CD4-positive, alpha-beta T cell treated with Interleukin-15 for 4 hours (primary cell): ENCODE measurements at places on chromosomes 11 and 22.

GRCh38 chr22:37843741-37844089 lies 419 bp downstream of the ANKRD54 start:
- DNase-seq, result peak; percentile 28

DNA sequence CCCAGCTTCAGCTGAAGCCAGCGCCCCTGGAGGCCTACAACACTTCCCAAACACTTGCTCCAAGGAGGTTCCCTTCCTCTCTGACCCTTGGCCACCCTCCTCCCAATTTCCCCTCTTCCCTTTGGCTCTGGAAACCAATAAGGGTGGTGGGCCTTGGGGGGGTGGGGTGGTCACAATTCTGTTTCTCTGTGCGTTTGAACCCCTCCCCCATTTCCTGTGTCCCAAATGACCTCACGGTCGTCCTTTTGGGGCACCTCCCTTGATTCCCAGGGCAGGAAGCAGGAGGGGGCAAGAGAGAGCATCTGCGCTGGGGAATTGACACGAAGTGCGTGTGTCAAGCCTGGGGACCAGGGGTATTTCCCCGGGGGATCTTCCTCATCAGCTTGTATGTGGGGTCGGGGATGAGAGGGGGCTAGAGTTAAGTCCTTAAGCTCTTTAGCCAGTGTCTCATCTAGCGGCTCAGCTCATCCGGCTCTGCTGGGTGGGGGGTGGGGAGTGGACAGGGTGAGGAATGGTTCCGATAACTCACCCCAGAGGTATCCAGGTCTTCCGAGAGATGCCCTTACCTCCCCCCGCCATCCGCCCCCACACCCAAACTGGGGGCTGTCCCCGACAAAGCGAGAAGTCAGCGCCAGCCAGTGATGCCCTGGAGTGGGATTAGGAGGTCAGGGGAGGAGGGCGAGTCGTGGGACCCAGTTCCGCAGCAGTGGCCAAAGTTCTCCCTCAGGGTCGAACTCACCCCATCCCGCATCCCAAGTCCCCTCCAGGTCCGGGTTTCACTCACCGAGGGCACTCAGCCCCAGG lies 587 bp downstream of the ESAM start:
- DNase-seq, result no peak

DNA sequence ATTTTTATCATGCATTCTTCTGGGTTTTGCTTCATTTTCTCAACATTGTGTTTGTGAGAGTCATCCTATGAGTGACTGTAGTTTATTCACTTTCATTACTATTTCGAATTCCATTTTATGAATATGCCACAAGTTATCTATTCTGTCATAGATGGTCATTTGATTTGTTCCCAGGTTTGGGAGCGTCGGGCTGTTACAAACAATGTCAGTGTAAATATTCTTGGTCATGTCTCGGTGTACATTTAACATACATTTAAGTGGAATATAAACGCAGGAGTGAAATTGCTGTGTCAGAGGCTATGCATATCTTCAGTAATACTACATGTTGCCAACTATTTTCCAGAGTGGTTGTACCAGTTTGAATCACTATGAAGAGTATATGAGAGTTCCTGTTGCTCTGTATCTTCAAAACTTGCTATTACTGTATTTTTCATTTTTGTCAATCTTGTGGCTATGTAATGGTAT lies 2.4 kb downstream of the TRIM44 start:
- DNase-seq, result no peak

DNA sequence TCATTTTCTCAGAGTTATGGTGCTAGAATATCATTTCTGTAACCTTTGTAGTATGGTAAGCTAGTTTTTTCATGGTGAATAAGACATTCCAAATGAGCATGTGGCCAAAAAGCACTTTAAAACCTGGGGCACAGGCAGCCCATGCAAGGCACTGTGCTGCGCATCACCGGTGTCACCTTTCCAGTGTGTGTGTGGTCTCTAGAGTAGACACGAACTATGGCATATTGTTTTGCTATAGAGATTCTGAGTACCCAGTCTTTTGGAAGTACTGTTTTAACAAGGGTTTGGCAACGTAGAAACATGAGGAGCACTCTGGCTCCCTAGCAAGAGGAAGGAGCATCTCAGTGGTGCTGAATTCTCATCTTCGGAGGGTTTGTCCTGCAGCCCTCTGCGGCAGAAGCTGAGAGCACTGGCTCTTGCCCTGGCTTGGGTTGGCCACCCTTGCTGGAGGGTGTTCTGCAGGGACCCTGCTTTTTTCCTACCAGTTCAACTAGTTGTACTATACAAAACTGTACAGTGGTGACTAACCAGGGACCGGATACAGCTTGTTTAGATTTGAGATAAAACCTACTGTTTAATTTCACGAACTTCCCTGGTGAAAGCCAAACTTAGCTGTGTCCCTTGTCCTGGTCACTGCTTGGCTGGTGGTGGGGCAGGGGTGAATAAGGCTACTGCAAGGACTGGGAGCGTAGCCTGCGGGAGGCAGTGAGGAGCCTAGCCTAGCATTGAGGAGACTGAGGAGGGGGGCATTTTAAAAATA lies 135.7 kb downstream of the ATXN10 start:
- DNase-seq, result no peak

GRCh38 chr22:19595532-19595931 lies 71.3 kb upstream of the CLDN5 start:
- no peak for DNase-seq

- DNase-seq, result no peak
These were observed 40.3 kb upstream of the TTLL12 start for GRCh38 chr22:43227239-43227630.

DNA sequence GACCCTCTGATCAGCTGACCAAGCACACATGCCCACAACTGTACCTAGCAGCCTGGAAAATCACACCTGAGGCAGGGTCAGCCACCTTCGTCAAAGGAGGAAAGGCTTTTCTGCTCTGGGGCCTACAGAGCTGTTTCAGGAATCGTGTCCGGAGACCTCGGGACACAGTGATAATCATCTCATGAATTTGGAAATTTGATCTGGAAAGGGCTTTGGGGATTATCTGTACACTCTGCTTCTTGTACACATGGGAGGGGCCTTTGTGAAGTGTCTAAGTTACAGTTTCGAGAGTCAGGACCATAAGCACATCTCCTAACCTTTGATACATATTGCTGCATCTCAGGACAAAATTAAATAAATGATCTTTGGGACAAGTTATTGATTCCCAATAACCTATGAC lies 1421.2 kb upstream of the TENM4 start:
- DNase-seq, result no peak

DNA sequence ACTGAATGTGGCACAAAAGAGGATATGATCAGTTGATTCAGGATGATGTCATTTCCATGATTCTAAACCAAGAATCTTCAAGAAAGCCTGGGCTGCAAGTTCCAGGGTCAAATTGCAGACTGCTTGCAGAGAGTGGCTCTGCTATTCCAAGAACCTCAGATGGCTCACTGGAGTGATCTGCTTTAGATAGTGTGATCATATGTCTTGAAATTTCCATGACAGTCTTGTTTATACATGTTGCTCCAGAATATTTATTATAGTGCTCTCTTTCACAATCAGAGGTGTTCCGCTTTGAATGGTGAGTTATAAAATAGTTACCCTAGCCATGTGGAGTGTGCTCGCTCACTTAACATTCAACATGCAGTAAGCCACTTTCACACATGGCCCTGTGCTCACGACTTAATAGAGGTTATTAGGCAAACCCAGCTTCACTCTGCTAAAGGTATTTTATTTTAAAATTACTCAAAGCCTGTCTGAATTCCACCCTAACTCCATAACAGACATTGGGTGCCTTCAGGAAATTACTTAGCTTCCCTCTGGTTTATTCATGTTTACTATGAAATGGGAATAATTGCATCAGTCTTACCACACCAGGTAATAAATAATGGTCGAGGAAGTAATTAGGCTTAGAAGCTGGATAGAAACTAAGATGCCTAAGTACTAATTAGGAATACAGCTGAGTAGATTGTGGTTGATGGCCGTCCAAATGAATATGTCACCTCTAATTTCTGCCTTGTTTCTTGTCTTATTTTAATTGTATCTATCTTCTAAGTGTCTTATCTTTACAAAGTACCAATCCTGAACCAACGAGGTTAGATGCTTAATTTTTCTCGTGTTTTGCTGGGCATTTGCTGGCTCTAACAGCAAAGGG lies 187.9 kb downstream of the ETS1 start:
- no peak for DNase-seq

GRCh38 chr11:119721129-119722120 lies 7.6 kb downstream of the NECTIN1 start:
- DNase-seq, result no peak

- no peak for DNase-seq
These were observed 54.7 kb downstream of the ETS1 start for GRCh38 chr11:128532572-128533091.

DNA sequence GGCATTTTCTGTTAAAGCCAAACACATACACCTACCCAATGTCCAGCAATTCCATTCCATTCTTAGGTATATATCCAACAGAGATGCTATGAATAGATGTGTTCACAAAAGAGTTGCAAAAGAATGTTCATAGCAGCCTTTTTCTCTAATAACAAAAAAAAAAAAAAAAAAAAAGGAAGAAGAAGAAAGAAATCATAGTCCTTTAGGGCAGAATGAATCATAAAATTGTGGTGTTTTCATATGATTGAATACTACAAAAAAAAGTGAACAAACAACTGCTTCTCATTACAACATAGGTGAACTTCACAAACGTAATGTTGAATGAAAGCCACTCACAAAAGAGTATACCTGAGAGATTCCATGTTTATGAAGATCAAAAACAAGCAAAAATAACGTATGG lies 66.8 kb upstream of the GRK3 start:
- no peak for DNase-seq

GRCh38 chr22:34688825-34689224 lies 377.1 kb upstream of the ISX start:
- no peak for DNase-seq

- peak; percentile 65 for DNase-seq
These were observed 66.4 kb downstream of the SGSM3 start for GRCh38 chr22:40436505-40437431.

DNA sequence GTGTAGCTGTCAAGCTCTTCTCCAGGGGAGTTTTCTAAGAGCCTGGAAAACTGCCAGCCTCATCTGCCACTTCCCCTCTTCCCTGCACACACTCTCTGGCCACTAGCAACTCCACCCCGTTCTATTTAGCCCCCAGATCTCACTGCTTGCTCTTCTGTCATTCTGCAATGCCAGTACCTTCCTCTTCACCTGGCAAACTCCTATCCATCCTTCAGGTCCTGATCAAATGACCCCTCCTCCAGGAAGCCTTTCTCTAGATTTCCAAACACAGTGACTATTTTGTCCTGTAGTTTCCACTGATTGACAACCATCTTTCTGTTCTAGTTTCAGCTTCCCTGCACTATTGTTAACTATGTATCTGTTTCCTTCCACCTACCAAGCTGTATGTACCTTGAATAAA lies 437.7 kb downstream of the SOX6 start:
- no peak for DNase-seq

DNA sequence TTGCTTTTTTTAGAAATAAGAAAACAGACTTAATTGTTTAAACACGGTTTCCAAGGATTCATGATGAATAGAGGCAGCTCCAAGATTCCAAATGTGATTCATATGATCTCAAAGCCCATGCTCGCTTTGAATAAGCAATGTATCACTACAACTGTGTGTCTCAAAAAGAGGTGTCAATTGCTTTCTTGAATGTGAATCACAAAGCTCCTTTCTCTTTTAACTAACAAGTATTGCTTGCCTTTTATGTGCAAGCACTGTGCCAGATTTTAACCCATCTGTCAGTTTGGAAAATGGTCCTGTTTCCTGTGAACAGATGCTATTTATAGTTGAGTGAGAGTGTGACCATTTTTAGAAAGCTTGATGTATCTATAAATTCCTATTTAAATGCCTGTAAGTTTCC lies 6.5 kb downstream of the OOSP1 start:
- no peak for DNase-seq

DNA sequence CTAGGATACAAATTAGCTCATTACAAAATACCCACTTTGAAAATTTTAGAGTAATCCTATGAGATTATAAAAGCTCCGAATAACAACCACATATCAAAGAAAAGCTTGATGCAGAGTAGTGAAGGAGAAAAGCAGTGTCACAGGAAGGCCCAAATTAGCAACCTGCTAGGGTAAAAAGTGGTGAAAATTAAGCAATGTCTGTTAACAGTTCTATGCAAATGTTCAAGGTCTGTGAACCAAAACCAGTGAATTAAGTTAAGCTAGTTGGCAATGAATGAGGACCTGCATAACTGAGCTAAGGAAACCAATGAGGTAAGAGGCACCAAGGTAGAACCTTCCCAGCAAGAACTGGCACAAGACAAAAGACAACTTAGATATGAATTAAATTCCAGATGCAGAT lies 29.6 kb downstream of the PRDM10 start:
- no peak for DNase-seq

- DNase-seq, result no peak
These were observed 139.2 kb downstream of the LRRC4C start for GRCh38 chr11:41320238-41320637.

- DNase-seq, result no peak
These were observed 40.3 kb upstream of the ZBED5 start for GRCh38 chr11:10898003-10898762.

- no peak for DNase-seq
These were observed 117.0 kb downstream of the SLC1A2 start for GRCh38 chr11:35302398-35302797.

DNA sequence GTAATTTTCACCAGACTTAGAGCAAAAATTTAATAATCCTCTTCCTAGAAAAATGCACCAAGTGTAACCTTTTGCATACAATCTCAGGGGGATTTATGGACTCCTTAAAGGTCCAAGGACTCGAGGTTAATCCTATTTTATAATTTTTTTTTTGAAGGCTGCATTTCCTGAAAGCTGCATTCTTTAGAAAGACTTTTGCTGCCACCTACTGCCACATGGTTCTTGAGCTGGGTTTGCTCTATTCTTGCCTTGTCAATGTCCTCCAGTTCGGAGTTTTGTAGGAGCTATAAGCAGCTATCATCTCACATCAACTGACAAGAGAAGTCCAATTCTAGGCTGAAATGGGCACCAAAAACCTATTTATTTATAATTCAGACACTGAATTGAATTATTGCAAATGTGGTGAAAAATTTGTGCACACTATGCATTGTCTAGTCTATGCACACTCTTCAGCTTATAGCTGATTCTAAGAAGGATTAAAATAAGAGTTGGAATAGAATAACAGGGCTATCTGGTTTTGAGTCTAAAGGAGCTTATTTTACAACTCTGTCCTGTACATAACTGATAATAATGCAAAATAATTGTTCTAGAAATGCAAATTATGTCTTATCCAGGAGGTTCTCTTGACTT lies 31.3 kb downstream of the TRAF6 start:
- DNase-seq, result peak; percentile 33
